Renal cortex interstitium (tissue), 15 donors: ENCODE measurements at places on chromosomes 7 and 10. TPM values are rescaled to one million over a fixed set of nuclear protein-coding genes. Genes with fewer than 3 reads are reported as not detected.

GRCh38 chr7:80264769-80265495 is 130.3 kb downstream of the GNAI1 start:
- no peak for DNase-seq

- DNase-seq, result no peak
These were observed 178.1 kb downstream of the TMEM178B start for GRCh38 chr7:141251957-141252356.

Gene PDGFA
- 42.8 TPM for polyA plus RNA-seq

Gene FGFR2
- polyA plus RNA-seq, result 134 TPM

- DNase-seq, result no peak
These were observed 65.3 kb upstream of the SLF2 start for GRCh38 chr10:100847440-100847839.

Gene JAKMIP3
- polyA plus RNA-seq, result 0.20 TPM

GRCh38 chr10:75653761-75654160 is 222.3 kb downstream of the LRMDA start:
- no peak for DNase-seq

DNA sequence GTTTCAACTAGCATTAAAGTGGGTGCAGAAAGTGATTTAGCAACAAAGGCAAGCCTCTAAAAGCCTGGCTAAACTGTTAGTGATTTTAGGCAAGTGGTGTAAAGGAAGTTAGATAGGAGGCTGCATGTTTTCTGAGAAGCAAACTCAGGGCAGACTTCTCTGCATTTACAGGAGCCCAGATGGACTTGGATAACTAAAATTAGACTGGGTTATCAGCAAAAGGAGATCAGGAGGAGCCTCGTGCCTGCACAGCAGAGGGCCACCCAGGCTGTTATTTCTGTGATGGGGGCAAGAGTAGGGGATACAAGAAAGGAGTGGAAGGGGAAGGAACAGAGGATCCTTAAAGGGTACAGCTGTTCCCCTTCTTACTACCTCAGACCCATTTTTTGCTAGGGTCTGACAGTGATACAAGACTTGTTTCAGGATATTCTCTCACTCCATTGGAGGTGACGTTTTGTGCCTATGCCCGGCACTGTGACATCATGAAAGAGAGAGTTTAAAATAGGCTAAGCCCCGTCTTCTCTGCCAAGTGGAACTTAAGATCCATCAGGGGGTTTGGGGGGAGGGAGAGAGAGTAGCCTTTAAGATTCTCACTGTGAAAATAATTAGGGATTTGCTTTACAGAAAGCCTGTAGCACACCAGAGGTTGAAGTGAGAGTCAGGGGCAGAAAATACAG is 49.6 kb upstream of the PDCD4 start:
- no peak for DNase-seq

DNA sequence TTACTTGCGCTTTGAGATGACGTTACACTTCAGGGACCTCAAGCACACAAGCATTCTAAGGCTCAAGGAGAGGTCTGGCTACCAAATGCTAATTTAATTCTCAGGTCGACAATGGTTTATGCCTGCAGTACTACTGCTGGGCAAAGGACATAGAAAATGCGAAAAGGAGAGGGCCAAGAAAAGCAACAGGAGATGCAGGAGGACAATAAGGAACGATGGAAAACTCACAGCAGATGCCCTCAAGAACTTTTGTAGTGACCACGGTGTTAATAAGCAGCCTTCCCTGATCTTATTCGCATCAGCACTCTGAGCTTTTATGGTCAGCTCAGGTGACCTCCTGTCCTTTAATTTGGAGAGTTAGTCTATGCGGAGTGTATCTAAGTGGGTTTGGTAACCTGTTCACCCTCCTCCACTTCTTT is 146.3 kb downstream of the GPR85 start:
- no peak for DNase-seq

DNA sequence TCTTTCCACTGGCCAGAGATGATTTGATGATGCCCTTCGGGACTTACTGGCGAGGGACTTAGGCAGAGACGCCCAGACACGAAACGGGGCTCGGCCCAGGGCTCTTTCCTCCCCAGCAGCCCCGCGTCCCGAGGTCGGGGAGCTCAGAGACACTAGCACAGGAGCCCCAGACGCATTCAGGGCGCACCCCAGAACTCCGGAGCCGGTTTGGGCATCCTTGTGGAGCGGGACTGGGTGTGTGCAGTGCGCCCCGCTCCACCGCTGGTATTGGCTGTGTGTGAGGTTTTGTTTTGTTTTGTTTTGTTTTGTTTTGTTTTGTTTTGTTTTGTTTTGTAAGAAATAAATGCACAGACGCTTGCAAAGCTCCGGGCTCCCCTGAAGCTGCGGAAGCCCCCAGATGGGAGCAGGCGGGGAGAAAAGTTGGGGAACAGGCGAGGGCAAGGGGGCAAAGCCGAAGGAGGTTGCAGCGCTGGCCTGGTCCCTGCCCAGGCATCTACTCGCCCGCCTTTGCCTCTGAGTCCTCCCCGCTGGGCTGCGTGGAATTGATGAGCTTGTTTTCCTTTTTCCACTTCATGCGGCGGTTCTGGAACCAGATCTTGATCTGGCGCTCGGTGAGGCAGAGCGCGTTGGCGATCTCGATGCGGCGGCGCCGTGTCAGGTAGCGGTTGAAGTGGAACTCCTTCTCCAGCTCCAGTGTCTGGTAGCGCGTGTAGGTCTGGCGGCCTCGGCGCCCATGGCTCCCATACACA is 1.9 kb upstream of the HOXA5 start:
- DNase-seq, result no peak

DNA sequence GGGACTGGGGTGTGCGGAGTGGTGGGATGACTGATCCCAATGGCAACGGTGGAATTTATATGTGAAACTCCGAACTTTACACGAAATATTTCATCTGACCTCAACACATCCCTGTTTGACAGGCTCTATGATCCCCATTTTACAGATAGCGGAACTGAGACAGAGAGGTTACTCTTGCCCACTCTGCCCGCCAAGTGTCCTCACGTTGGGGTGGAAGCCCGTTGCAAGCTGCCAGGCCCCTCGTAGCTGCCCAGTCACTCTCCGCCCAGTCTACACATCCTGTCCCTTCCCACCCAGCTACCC is 397 bp upstream of the NFE2L3 start:
- DNase-seq, result no peak

DNA sequence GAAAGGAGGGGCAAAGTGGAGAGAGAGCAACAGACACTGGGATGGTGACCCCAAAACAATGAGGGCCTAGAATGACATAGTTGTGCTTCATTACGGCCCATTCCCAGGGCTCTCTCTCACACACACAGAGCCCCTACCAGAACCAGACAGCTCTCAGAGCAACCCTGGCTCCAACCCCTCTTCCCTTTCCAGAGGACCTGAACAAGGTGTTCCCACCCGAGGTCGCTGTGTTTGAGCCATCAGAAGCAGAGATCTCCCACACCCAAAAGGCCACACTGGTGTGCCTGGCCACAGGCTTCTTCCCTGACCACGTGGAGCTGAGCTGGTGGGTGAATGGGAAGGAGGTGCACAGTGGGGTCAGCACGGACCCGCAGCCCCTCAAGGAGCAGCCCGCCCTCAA is 20.7 kb downstream of the PRSS2 start:
- no peak for DNase-seq

Gene DLX6
- not detected for polyA plus RNA-seq

DNA sequence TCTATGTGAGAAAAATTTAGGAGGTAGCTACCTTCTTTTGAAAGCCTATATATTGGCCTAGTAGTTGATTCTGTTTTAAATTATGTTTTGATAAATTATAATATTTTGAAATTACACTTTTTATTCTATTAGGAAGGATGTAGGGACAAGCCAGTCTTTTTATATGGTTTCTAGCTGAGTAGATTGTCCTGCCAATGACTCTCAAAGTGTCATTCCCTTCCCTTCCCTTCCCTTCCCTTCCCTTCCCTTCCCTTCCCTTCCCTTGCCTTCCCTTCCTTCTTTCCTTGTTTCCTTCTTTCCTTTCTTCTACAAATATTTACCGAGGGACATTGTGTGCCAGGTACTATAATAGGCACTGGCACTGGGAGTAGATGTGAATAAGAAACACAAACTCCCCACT is 99.7 kb upstream of the HDAC9 start:
- DNase-seq, result no peak

DNA sequence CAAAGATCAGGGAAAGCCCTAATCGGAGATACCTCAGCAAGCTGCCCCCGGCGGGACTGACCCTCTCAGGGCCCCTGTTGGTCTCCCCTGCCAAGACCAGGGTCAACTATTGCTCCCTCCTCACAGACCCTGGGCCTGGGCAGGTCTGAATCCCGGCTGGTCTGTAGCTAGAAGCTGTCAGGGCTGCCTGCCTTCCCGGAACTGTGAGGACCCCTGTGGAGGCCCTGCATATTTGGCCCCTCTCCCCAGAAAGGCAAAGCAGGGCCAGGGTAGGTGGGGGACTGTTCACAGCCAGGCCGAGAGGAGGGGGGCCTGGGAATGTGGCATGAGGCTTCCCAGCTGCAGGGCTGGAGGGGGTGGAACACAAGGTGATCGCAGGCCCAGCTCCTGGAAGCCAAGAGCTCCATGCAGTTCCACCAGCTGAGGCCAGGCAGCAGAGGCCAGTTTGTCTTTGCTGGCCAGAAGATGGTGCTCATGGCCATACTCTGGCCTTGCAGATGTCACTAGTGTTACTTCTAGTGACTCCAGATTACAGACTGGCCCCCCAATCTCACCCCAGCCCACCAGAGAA is 24.1 kb downstream of the TBATA start:
- DNase-seq, result peak; percentile 36

DNA sequence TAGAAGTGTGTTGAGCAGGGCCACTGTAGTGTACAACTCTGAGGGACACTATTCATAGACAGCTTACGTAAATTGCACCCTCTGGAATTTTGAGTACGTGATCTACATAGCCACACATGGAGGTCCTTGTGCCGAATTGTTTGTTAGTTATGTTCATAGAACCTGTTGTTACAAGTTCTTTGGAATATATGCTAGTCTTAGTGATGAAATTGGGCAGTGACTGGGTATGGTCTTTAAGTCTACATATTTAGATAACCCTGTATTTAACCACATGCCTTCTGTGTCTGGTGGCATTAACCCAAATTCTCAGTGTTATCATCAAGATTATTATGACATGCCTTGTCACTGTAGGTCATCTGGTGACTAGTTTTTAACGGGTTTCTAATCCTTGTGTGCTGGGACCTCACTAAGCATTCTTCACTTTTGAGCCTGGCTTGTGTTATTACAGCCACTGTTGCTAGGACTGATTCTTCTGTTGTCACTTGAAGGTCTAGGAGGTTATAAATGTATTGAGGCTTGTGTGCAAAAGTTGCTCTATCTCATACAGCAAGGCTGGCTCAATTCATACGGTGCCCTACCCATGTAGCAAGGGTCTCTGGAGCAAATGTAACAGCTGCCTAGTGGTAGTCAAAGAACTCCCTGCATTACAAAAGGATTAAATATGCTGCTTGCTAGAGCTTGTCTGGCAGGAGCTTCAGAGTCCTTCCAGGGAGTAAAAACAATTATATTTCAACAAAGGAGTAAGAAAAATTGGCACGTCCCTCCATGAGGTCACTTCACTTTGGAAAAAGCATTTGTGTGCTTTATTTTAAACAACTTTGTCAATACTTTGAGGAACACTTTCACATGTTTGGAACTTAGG is 65.4 kb downstream of the CDK14 start:
- no peak for DNase-seq

Gene SH2B2
- 4.1 TPM for polyA plus RNA-seq

DNA sequence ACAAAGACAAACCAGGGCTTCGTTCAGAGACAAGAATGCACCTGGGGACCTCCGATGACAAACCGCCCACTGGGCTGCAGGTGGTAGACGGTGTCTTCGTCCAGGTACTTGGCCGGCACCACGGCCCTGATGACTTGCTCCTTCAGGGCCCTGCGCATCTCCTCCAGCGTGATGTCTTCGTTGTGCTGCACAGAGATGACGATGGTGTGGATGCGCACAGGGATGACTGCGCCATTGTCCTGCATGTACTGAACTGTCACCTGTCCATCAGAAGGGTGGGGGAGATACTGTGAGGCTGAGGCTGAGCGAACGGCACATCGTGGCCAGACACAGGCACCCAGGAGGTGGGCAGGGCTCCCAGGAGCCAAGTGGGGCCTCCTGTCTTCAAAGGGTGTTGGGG is 13.1 kb downstream of the MAT1A start:
- no peak for DNase-seq

DNA sequence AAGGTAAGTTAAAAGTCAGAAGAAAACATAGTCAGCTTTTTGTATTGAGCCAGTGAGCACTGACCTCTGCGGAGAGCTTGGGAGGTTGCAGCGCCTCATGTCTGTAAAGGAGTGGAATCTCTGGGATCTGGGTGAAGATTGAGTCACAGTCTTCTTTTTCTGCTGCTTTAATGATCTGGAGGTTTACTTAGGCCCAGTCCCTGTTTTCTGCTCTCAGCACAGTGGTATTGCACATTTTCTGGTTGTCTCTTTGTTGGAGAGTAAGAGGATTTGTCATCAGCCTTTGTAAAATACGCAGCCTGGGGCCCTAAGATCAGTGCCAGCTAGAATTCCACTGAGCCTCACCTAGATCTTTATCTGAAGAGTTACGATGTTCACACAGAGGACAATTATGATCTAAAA is 58.3 kb upstream of the GJD4 start:
- DNase-seq, result no peak

- no peak for DNase-seq
These were observed 2.9 kb downstream of the BHLHA15 start for GRCh38 chr7:98213888-98214810.

Gene MYH16
- polyA plus RNA-seq, result 0.01 TPM

DNA sequence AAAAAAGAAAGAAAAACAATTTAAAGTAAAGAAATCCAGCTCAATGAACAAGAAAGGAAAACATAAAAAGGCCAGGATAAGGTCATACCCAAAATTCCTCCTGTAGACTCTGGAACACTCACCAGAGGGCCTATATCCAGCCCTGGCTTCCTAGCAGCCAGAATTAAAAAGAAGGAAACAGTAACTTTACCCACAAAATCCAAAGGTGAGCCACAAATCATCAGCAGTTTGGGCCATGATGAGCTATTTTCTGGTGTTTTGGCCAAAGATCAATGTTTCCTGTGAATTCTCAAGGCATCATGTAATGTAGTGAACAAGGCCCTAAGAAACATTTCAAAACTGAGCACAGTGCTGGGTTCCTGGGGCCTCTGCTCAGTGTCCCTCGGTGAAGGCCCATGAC is 87.8 kb downstream of the LARP4B start:
- no peak for DNase-seq

DNA sequence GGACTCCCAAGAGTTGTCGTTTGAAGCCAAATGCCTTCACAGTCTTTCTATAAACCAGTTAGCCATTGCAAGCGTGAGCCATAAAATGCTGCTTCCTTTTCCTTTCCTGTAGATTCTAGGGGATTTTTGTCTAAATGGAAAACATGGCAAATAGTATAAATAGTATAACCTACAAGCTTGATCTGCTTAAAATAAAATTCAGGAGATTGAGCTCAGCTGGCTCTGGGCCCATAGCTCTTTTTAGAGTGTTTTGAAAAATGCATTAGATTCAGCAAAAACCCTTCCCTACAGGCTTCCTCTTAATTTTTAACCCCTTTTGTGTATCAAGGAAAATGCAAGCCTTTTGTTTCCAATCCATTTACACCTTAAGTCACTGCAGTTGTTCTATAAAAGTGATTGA is 190.1 kb upstream of the GDF10 start:
- no peak for DNase-seq

Gene YKT6
- 77.3 TPM for polyA plus RNA-seq

Gene ZKSCAN1
- 64.3 TPM for polyA plus RNA-seq
